ENCODE measurements at places on chromosomes 7 and 10.
A peak's percentile ranks its signal among the peaks of the same experiment; 100 is the strongest.

GRCh38 chr10:66723608-66724400 lies 202.0 kb upstream of the LRRTM3 start:
- no peak for DNase-seq

- no peak for DNase-seq
Measured at GRCh38 chr7:124723012-124723411, 42.6 kb downstream of the GPR37 start.

- no peak for DNase-seq
Measured at GRCh38 chr10:78960316-78960800, 108.4 kb upstream of the ZMIZ1 start.

DNA sequence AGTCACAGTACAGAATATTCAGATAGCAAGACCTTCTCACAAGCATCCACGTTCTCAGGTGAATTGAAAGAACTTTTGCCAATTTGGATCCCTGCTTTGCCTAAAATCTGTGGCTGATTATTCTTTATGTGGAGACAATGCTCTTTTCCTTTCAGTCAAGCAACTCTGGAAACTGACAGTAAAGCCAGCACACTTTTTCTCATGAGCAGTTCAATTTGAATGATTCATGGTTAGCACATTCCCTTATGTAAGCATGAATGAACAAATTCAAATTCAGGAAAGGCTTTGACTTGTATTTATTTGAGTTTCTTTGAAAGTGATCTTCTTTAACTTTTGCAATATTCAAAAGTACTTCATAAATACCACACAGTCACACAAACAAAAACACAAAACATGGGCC lies 57.6 kb downstream of the MEOX2 start:
- DNase-seq: no peak

DNA sequence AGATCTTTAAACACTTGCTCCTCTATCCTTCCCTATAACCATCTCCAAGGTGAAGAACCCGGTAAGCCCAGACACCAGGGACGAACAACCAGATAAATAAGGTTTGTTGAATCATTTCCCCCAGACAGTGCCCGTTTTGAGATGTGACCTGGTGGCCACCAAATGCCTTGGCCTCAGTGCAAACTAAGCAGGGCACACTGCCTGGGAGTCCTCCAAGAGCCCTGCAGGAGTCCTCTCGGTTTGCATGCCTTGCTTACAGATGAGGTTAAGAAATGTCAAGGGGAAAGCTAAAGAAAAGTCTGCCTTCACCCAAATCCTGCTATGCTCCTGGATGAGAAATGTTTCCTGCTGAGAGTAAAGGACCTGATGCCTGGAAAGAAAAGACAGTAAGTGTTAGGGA lies 31.6 kb downstream of the SLIT1 start:
- DNase-seq: no peak

DNA sequence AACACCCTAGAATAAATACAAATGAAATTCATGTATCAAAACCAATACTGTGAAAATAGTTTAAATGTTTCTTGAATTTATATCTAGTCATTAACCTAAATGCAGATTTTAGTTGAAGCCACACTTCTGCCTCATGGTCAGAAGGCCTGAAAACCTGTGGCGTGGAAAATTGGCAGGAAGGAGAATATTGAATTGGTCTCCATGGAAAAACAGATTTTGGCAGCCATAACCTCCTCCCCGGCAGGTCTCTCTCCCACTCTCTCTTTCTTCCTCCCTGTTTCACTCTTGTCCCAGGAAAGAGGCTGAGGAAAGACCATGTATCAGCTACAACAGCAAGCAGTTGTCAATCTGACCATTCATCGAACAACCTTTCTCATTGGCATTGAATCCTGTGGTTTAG lies 160.6 kb upstream of the YAE1 start:
- DNase-seq: no peak

DNA sequence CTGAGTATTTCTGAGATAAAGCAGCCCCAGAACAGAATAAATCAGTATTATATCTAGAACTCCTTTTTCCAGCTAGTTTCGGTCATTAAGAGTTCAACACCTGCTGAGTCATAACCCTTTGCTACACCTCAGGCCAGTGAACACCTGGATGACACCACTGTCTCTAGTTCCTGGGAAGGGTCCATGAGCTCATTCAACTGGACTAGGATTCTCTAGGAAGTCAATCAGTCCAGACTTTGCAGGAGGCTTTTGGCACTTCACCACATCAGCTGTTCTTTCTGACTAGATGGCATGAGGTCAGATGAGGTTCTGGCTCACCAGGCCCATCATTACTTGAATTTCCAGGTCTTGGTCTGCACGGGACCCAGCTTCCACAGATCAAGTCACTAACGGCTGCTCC lies 11.7 kb downstream of the SLC39A12 start:
- no peak for DNase-seq

GRCh38 chr7:81187753-81188152 lies 268.9 kb upstream of the SEMA3C start:
- DNase-seq: no peak

DNA sequence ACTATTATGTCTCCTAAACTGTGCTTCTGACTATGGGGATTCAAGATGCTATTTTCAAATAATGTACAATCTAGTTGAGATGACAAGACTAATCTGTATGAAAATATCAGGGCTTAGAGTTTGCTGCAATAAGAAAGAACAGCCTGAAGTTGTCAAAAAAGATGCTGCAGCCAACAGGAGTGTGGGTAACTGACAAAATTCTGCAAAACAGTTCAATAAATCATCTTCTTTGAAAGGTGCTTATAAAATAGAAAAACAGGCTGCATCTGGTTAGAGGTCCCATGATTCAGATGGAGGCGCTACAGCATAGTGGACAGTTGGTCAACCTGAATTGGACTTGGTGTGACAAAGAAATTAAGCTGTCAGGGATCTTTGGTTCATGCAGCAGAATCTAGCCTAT lies 511.0 kb downstream of the XPNPEP1 start:
- DNase-seq: no peak

- peak; percentile 49 for DNase-seq
Measured at GRCh38 chr7:121337398-121337797, 8.6 kb downstream of the WNT16 start.

DNA sequence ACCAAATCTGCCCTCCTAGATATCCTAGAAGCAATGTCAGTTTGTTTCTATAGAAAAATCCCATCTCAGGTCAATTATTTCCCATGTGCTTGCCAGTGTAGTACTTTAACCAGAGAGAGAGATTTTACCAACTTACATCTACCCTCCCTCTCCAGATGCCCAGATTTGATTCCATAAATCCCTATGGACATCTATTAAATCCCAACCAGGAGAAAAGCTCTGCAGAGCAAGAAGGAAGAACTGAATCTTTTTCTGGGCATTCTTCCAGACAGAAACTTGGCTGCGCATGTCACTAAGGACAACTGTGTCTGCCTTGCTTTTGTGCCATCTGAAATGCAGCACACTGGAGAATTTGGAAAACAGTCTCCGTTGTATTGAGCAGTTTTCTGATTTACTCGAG lies 597.6 kb downstream of the SORCS1 start:
- no peak for DNase-seq

- no peak for DNase-seq
Measured at GRCh38 chr10:6539833-6540232, 40.2 kb downstream of the PRKCQ start.

- DNase-seq: peak; percentile 41
Measured at GRCh38 chr10:118754229-118754555, 578 bp downstream of the CACUL1 start.

- no peak for DNase-seq
Measured at GRCh38 chr7:111855842-111856227, 293.5 kb upstream of the IMMP2L start.

DNA sequence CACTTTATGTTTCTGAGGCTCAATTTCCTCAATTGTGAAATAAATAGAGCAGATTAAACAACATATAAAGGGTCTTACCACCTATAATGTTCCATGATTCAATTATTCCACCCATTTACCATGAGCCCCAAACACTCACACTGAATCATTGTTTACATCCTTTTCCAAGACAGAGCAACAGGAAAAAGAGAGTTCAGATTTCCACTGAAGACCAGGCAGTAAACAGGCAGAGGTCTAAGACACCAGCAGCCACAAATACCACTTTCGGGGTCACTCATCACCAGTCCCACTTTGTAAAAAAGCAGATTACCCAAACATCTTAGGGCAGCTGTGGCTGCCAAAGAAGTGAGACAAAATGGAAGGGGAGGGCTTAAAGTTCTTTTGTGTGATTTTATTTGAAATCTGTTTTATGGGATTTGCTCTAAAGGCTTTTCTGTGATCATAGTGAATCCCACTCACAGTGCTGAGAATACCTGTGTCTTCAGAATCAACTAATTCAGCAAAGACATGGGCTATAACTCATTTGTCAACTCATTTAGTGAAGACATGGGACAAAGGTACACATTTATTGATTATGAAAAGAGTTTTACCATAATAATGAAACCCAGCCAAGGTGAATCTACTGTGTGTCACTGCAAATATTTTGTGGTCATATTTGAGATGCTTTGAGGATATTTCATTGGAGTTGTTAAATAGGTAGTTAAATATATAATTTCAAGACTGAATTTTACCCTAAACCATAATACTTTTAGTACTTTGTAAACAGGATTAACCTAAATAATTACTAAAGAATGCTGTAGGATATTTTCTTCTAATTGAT lies 24.8 kb upstream of the DLD start:
- no peak for DNase-seq

GRCh38 chr10:19778996-19779395 lies 37.2 kb upstream of the PLXDC2 start:
- DNase-seq: no peak

- DNase-seq: peak; percentile 41
Measured at GRCh38 chr10:118939211-118940007, 90.1 kb upstream of the NANOS1 start.

DNA sequence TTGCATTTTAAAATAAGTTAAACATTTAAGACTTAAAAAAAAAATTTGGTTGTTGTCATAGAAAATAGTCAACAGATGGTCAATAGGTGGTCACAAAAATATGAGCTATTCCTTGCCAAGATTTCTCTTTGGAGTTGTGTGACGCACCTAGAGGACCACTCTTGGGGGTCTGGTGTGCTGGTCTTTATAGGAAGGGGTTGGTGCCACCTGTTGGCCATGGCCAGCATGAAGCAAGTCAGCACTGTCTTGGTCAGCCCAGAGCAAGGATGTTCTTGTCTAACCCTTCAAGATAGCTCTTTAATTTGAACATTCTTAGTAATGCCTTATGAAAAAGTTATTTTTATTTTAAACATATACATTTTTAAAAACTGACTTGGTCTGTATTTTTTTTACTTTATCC lies 267.9 kb upstream of the CNTNAP2 start:
- no peak for DNase-seq

DNA sequence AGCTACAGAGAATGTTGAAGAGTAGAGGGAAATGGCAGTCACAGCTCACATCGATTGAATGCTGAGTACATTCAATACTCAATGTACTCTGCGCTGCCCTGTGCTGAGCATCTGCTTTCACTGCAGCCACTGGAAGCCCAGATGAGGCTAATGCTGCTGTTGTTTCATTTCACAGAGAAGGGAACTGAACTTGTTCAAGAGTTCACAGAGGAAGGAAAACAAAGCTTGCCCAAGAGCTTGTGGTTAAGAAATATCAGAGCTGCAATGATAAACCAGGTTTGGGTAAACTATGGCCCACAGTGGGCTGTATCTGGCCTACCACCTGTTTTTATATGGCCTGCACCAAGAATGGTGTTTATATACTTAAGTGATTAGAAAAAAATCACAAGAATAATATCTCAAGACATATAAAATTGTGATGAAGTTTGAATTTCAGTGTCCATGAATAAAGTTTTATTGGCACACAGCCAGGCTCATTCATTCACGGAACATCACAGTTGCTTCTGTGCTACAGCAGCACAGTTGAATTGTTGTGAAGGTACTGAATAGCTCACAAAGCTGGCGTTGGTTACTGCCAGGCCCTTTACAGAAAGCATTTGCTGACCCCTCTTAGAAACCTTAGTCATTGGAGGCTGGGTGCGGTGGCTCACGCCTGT lies 64.1 kb downstream of the CFAP58 start:
- DNase-seq: no peak

GRCh38 chr10:31121757-31122577 lies 90.3 kb upstream of the ZNF438 start:
- DNase-seq: no peak

DNA sequence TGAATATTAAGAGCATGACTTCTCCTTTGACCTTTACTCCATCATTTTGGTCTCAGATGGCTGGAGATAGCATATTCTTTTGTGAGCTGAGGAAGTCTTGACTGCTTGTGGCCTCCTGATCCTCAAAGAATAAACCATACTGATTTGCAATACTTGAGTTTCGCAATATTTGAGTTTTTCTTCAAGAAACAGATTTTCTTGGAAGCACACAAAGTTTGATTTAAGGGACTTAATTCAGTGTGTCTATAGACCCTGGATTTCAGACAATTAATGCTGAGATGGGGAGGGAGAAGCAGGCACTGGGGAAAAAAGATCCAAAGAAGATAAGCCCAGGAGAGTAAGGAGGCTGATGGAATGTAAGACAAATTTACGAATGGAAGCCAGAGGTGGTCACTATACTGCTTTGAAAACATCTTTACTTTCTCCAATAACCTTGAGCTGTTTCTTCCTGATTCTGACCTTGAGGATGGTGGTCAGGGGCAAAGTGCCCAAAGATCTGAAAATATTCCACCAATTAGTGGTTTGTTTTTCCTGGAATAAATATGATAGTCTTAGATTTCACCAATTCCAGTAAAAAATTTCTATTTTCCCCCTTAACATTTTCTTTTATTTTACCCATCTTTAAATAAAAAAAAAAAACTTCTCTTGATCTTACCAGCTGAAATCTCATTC lies 7.5 kb downstream of the EPDR1 start:
- no peak for DNase-seq

GRCh38 chr10:44183667-44184632 lies 200.9 kb downstream of the CXCL12 start:
- no peak for DNase-seq

DNA sequence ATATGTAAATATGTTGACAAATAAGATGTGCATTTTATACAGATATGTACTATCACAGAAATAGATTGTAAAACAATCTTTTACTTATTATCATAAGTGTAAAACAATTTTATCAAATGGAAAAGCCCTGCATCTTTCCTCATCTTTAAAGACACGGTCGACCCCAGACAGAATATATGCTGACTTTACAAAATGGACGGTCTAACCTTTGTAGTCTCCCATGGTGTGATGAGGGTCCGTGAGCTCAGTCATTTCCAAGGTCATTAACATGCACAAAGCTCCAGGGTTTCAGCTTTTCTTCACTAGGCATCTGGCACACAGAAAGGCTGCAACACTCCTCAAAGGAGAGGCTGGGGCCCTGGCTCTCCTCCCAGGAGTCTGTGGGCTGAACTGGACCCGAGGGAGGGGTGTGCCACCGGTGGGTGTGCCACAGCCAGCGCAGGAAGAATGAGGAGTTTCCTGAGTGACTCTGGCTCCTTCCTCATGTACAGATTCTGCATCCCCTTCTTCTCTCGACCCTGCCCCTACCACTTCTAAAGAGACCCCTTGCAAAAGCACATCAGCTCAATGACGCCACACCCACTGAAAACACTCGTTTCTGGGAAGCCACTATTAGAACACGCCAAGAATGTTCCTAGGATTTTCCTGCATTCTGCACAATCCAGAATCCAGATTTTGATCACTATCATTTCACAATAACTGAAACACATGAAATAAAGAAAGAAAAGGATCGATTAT lies 26.2 kb upstream of the ABLIM1 start:
- no peak for DNase-seq

- DNase-seq: peak; percentile 22
Measured at GRCh38 chr7:130941322-130942210, 207.6 kb upstream of the KLF14 start.

- DNase-seq: no peak
Measured at GRCh38 chr7:134660242-134660785, 13.7 kb downstream of the BPGM start.
